ENCODE measurements at places on chromosomes 12 and 14.

DNA sequence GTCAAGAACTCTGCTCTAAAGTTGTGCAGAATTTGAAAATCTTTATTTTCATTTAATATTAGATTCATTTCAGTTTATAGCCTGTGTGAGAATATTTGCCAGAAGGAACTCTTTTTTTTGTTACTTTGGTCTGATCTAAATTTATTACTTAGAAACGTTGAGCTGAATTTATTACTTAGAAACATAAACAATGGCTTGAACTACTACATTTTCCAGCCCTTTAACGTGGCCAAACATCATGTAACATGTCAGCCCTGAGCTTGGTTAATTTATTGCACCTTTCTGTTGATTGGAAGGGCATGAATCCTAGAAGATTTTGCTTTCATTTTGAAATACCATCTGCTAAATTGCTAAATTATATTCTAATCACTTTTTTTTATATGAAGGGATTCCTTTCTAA is 241.4 kb downstream of the TMEM117 start:
- no peak for DNase-seq

DNA sequence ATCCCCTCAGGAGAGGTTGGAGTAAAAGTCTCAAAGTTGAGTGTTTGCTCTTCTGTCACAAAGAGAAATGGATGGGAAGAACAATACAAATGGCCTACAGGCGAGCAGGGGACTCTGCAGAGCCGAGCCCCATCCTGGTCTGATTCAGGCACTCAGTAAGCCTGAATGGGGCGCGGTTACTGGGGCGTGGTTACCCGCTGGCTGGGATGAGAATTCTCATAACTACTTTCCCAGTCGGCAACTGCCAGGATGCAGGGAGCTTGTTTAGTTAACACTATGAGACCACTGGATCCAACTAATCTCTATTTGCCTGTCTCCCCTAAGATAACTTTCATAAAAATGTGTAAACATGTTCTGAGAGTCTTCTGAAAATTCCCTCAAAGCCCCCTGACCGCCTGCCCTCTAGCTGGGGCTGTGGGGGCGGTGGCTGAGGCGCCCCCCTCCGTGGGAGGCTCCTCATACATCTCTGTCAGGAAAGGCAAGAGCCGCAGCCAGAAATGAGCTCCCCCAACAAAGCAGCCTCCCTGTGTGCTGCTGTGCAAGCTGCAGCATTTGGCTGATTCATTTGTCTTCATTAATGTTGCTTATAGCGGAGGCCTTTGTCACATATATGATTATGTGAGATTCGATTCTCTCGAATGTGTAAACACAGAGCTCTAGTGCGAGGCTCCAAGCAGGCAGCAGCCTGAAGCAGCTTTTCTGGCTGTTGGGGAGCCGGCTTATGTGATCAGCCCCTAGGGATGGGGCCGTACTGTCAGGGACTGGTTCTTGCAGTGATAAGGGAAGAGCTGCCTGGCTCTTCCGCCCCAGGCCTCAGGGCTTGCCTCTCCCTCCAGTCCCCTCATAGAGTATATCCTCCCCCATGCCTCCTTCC is 126.1 kb upstream of the ARHGAP5 start:
- DNase-seq, result peak; percentile 56

GRCh38 chr12:26112232-26112631 is 12.6 kb downstream of the BHLHE41 start:
- DNase-seq, result no peak

GRCh38 chr12:6635856-6636531 is at the start of gene LPAR5:
Gene LPAR5, minus strand, starts transcription at chr12:6635959. Its CDS starts 14,711 bp downstream, at chr12:6621248.
- no peak for DNase-seq

- no peak for DNase-seq
These were observed 13.2 kb downstream of the ADIPOR2 start for GRCh38 chr12:1703771-1704722.

DNA sequence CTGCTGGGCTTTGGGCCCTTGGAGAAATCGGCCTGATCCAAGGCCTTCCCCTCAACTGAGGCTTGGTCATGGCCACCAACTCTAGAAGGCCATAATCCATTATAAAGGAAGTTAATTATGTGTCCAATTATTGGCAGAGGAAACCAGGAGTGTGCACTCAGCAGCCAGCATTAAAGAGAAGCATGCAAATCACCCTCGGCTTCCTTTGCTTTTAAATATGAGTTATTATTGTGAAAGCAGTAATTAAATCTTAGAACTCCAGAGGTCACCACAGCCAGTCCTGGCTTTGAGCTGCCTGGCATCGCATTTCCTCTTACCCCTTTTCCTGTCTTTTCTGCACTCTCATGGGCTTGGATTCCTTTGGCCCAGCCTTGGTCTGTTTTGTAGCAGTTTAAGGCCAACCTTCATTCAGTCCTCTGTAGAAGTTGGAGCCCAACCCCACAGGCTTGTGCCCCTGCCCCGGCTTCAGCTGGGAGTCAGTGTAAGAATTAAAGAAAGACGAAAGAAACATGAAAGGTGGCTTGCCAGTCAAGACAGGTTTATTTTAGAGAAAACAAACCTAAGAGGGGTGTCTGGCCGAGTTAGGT is 14.7 kb upstream of the KRT86 start:
- DNase-seq, result no peak

DNA sequence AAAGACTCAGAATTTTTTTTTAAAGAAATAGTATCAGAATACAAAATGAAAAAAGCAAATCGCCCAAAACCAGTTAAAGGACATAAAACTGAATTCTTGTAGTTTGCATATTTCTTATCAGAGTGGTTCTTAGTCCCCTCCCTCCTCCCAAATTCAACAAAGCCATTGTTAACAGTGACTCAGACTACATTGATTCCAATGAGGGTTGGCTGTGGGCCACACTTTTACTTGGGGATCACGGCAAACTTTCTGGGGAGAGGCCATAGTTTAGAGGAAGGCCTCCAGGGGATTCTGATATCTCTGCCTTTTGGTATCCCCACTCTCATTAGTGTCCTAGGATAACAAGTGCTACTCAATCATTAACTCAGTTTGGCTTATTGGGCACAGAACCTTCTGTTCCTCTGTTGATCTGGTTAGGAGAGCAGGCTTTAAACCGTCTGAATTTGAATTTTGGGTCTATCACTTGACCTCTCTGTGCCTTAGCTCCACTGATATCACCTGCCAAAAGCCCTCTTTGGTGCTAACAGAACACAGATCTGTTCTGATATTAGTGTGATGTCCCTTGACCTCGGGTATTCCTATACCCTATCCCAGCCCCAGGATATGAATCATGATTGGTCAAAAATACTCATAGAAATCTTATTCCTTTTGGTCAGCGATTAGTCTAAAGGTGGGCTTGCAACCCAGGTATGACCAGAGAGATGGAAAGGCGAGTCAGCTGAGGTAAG is 45.2 kb upstream of the APPL2 start:
- DNase-seq, result no peak

DNA sequence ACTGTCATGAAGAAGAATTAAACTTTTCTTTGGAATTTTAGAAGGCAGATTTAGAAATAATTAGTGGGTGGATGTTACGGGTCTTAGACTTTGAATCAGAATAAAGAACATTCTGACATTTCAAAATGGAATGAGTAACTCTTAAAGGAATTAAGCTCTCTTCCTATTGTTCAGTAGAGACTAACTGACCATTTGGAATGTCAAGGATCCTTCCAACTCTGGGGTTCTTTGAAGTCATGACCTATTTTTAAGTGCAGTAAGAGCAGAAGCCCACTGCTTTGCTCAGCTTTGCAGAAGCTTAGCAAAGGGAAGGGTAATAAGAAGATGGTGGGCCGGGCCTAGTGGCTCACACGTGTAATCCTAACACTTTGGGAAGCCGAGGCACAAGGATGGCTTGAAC is 4.0 kb downstream of the CHURC1 start:
- no peak for DNase-seq

All from HEK293T (cell line).